ENCODE measurements at places on chromosomes 2 and 18. TPM values are rescaled to one million over a fixed set of nuclear protein-coding genes. Genes with fewer than 3 reads are reported as not detected.

The RNF181 gene
- polyA plus RNA-seq = 162 TPM

The RAPH1 gene
- polyA plus RNA-seq = 4.4 TPM

The PAIP2B gene
- polyA plus RNA-seq = 2.2 TPM

The ASB18 gene
- polyA plus RNA-seq = under 0.01 TPM

The LRRTM4 gene
- 0.02 TPM for polyA plus RNA-seq

The REG3G gene
- polyA plus RNA-seq = 0.73 TPM

The CNTNAP5 gene
- polyA plus RNA-seq = 0.02 TPM

The LRRTM1 gene
- polyA plus RNA-seq = 0.05 TPM

The MC2R gene
- polyA plus RNA-seq = 0.18 TPM

The LRP1B gene
- polyA plus RNA-seq = 0.18 TPM

The CHST10 gene
- polyA plus RNA-seq = 4.0 TPM

The DHX57 gene
- 14.0 TPM for polyA plus RNA-seq

The LIMS4 gene
- 0.32 TPM for polyA plus RNA-seq

The ZEB2 gene
- polyA plus RNA-seq = 16.1 TPM

The ARHGEF4 gene
- 6.5 TPM for polyA plus RNA-seq

The IL1F10 gene
- polyA plus RNA-seq = 1.1 TPM

The DYNAP gene
- 0.14 TPM for polyA plus RNA-seq

The ADRA2B gene
- polyA plus RNA-seq = 0.52 TPM

The REG1B gene
- 0.68 TPM for polyA plus RNA-seq

The SCYGR4 gene
- polyA plus RNA-seq = not detected

The NETO1 gene
- 2.1 TPM for polyA plus RNA-seq

The GALNT13 gene
- 0.05 TPM for polyA plus RNA-seq

The PLA2R1 gene
- 2.7 TPM for polyA plus RNA-seq

The TDRD15 gene
- 0.07 TPM for polyA plus RNA-seq

The TET3 gene
- polyA plus RNA-seq = 4.2 TPM

The NT5DC4 gene
- 0.25 TPM for polyA plus RNA-seq

The STPG4 gene
- polyA plus RNA-seq = 0.05 TPM

The DSEL gene
- 1.6 TPM for polyA plus RNA-seq

The GALNT3 gene
- 18.9 TPM for polyA plus RNA-seq

The UNC50 gene
- polyA plus RNA-seq = 68.5 TPM

The DSC2 gene
- polyA plus RNA-seq = 16.3 TPM

The EMX1 gene
- polyA plus RNA-seq = 0.82 TPM

The MOGAT1 gene
- not detected for polyA plus RNA-seq

The MIB1 gene
- polyA plus RNA-seq = 8.8 TPM

The ACMSD gene
- not detected for polyA plus RNA-seq

The VWC2L gene
- 0.02 TPM for polyA plus RNA-seq

The RNU2-63P gene
- not detected for polyA plus RNA-seq

The ZNF516 gene
- 8.9 TPM for polyA plus RNA-seq

The HOXD10 gene
- polyA plus RNA-seq = 0.09 TPM

The ATF2 gene
- polyA plus RNA-seq = 32.1 TPM

The SKA1 gene
- 0.89 TPM for polyA plus RNA-seq

The EFR3B gene
- polyA plus RNA-seq = 0.18 TPM

The CENPA gene
- 4.2 TPM for polyA plus RNA-seq

The RNF25 gene
- polyA plus RNA-seq = 33.7 TPM

The ADAM23 gene
- 26.9 TPM for polyA plus RNA-seq

The GRB14 gene
- 0.41 TPM for polyA plus RNA-seq

The MC5R gene
- polyA plus RNA-seq = 0.27 TPM

The DAPL1 gene
- 47.4 TPM for polyA plus RNA-seq

The DIPK1C gene
- 26.4 TPM for polyA plus RNA-seq

The HSBP1L1 gene
- 25.8 TPM for polyA plus RNA-seq

The TLX2 gene
- polyA plus RNA-seq = 0.11 TPM

The STK39 gene
- 30.7 TPM for polyA plus RNA-seq

The GNLY gene
- polyA plus RNA-seq = 7.0 TPM

Data from thymus (tissue), 14 donors.